ENCODE measurements at places on chromosomes 2 and 18.

- DNase-seq: no peak
These were observed 34.8 kb upstream of the MGAT5 start for GRCh38 chr2:134218930-134219658.

GRCh38 chr2:146365041-146365440 lies 1479.8 kb upstream of the ACVR2A start:
- DNase-seq: no peak

GRCh38 chr18:32373505-32373904 lies 97.2 kb downstream of the GAREM1 start:
- no peak for DNase-seq

GRCh38 chr2:119293900-119294299 lies 70.3 kb downstream of the STEAP3 start:
- no peak for DNase-seq

DNA sequence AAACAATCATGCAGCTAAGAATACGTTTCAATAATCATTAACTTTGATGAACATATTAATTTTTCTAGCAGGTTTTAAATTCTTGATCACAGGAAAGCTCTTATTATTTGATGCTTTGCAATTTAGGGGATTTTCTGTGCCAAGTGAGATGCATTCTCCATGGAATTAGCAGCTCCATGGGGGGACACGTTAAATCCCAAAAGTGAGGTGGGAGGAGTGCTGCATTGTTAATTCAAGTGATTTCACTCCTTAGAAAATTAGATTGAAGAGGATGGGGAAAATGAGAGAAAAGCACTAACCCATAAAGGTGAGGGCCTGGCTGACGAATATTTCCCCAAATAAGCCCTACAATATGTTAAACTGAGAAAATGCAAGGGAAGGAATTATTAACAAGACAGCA lies 69.2 kb downstream of the ACVR1C start:
- no peak for DNase-seq

DNA sequence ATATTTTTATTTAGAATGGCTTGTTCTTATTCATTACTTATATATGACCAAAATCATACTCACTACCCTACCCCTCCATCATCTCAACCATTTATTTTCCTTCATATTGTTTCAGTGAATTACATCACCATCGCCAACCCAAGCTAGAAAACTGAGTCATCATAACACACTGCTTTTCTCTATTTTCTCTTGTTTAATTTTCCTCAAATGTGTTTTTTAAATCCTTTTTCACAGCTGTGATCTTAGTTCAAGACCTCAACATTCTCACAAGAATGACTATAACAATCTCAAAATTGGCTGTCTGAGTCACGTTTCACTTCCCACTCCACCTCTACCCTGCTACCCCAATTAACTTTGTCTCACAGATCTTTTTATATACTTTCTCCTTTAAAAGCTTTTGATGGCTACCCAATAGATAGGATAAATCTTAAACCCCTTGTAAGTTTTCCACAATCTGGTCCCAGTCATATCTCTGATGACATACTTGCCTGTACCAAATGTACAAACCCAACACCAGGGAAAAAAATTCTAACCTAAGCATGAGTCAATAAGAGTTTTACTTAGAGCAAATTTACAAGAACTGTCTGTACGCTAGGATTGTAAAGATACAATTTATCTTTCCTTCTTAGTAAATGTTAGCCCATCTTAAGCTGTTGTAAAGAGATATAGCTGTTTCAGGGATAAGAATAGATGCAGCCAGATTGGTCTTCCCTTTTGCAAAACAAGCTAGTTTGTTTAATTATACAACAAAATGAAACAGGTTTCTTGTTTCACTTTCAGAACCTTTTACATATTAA lies 635.1 kb upstream of the SLC39A10 start:
- DNase-seq: no peak

DNA sequence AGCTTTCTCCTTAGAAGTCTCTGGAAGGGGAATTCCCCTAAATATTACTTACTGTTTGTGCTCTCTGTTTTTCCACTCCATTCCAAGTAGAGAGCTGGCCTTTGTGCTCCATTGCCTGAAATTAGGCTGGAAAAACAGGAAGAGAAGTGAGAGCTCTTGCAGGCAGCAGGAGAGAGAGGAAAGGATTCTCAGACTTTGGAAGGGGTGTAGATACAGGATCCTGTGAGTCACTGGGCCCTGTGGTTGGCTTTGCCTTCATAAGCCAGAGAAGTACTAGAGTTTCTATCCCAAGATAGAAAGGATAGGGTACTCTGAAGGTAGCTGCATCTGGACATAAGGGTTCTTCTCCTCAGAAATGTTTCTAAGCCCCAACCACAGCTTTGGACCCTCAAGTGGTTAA lies 188.9 kb downstream of the CMPK2 start:
- no peak for DNase-seq

GRCh38 chr2:237171396-237171795 lies 85.7 kb downstream of the COPS8 start:
- DNase-seq: no peak

DNA sequence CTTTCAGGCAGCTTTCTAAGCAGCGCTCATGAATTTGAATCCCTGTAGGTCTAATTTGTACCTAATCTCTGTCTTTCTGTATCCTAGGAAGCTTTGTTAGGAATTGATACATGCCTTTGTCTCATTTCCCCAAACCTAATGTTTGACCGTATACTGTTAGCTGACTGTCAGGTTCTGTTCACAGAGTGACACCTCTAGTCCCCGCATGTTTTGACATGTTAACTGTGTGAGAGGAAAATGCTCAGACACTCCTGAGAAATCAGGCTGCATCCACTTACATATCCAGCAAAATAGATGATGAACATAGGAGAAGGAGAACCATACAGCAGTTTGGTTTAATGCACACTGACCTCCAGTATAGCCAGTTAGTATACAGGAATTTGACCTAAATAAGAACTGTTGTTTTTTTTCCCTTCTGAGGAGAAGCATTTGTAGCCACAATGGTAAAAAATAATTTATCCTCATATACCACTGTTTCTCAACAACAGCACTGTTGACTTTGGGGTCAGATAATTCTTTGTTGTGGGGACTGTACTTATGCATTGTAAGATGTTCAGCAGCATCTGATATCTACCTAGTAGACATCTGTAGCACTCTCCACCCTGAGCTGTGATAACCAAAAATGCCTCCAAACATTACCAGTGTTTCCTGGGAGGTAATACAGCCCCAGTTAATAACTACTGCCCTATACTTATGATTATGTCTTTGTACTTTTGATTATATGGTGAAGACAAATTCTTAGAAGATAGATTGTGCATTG lies 130.9 kb downstream of the NCOA1 start:
- no peak for DNase-seq

GRCh38 chr2:143881246-143881645 lies 638.7 kb downstream of the ZEB2 start:
- no peak for DNase-seq

GRCh38 chr2:128041561-128041960 lies 13.7 kb upstream of the SAP130 start:
- DNase-seq: no peak

DNA sequence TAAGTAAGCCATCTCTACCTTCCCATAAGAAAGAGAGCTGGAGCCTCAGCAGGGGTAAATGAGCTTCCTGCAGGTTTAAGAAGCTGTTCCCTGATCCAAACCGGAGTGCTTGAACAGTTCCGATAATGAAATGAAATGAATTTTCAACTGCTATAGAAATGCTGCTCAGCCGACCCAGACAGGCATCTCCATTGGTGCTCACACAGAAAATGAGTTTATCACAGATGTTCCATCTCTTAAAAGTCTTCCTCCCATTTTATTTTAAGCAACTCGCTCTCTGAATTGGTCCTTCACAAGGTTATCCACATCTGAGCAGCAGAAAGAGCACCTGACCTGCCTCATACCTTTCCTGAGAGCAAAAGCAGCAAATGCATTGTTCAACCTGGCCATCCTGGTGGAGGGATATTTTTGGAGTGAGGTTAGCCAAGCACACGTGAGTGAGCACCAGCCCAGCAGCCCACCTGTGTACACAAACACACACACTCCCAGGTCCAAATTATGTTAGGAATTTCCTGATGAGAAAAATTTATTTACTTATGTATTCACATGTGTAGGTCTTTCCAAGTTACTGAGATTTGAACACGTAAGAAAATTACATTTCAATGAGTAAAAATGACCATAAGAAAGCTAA lies 42.2 kb upstream of the CCDC68 start:
- DNase-seq: no peak

- DNase-seq: no peak
These were observed 31.2 kb downstream of the ARHGAP25 start for GRCh38 chr2:68765739-68766375.

DNA sequence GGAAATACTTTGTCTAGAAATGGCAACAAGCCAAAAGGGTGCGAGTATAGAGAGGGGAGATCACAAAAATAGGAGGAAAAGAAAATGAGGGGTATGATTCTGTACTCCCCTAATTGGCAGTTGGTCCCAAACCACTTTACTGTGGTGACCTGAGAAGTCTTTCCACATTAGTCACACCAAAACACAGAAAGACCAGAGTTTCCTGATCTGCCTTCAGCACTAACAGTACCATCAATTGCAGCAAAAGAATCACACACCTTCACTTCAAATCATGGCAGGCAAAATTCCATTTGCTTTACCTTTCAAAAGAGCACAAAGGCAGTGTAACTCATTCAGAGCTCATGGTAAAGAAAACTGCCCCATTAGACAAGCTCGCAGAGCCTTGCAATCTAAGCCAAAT lies 86.8 kb downstream of the ALK start:
- no peak for DNase-seq

GRCh38 chr2:133241224-133241571 lies 327.1 kb downstream of the NCKAP5 start:
- DNase-seq: no peak

DNA sequence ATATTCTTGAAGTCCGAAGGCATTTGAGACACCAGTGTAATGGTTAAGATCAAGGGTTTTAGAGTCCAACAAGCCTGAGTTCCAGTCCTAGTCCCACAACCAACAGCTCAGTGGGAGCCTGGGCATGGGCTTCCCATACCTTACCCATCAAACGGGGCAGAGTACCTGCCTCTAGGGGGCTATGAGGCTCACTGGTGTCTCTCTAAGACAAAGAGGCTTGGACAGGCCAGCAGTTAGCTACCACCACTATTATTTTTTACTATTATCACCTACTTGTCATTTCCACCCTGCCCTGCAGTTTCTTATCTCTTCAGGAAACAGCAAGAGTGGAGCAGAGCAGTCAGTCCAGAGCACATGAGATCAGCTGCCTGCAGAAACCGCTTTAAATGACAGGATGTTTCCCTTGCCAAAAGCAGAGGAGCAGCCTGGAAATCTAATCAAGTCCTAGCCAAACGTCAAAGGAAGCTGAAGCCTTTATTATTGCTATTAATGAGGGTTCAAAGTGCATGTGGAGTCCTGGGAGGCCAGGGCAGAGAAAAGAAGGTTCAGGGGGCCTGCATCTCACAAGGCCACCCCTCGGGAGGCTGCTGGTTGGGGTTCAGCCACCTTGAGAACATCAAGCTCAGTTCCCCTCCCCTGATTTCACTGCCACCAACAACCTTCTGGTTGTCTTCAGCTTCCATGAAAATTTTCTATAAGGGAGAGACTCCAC lies 66.6 kb downstream of the STPG4 start:
- no peak for DNase-seq

GRCh38 chr2:23695214-23695889 lies 231.6 kb downstream of the ATAD2B start:
- DNase-seq: no peak

DNA sequence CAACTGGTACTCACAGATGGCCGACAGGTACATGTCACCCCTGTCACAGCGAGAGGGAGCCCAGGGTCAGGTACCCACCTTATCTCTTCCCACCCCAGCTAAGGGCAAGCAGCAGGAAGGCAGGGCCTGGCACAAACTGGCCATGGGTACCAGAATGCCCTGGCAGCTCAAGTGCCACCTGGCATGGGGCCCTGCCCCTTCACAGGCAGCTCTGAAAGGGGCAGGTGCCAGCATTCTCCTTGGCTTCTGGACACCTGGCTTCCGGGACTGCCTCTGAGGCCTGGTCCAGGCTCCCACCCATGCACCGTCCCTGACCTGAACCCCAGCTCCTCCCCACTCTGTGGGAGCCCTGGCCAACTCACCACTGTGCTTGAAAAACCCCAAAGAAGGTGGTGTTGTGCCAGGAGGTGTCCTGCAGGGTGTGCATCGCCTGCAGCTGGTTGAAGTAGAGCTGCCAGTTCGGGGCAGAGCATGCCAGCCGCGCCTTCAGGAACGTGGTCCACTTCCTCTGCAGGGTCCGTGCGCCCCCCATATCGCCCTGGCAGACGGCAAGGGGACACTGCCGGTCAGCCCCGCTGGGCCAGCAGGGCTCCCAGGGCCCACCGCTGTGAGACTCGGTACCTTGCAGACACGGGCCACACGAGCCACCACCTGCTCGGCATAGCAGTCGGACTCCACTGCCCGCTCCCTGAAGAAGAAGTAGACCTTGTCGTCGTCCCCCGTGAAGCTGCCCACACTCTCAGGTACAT lies 5.4 kb downstream of the SEMA4C start:
- DNase-seq: no peak

DNA sequence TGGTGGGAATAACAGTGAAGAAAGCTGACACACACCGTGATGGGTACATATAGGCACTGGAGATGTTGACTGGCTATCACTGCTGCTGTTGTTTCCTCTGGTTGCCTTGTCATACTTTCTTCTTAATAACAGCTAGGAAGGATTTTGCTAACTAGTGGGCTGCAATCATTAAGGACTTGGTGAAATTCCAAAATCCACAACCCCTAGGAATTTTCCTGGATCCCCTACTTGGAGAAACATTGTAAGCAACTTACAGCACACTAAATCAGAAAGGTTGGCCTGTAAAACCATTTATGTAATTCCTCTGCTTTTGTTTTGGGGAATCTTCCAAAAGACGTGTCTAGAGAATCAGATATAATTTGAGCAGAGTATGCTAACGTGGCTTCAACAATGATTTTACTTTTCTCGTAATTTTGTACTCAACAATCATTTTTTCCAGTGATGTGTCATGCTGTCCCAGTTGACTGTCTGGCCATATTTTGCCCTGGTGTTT lies 8.0 kb upstream of the COL3A1 start:
- DNase-seq: no peak

GRCh38 chr2:97931858-97932225 lies 63.9 kb downstream of the TMEM131 start:
- DNase-seq: no peak

GRCh38 chr18:51345848-51346391 lies 148.4 kb upstream of the MEX3C start:
- no peak for DNase-seq

GRCh38 chr2:55109219-55109891 lies 59.1 kb upstream of the RTN4 start:
- no peak for DNase-seq

GRCh38 chr18:27270508-27270907 lies 85.4 kb upstream of the CHST9 start:
- DNase-seq: no peak

GRCh38 chr2:3071685-3072263 lies 305.8 kb downstream of the EIPR1 start:
- no peak for DNase-seq
